IMR-90 (cell line): ENCODE measurements at places on chromosomes 6 and 20.

- peaks cover 4% of the 10 kb centered on the region for H3K4me1 ChIP-seq
- peak; percentile 37 for DNase-seq
- no peak overlapping the region for H3K4me3 ChIP-seq
- no peaks in the 10 kb centered on the region for H3K36me3 ChIP-seq
- H3K27ac ChIP-seq = no peak overlapping the region
- H3K27me3 ChIP-seq = no peaks in the 10 kb centered on the region
Observed at GRCh38 chr6:26028746-26029569, 58.3 kb upstream of the HFE start.

GRCh38 chr6:137976430-137976829, 109.4 kb downstream of the TNFAIP3 start:
- no peak for DNase-seq
- no peaks in the 10 kb centered on the region for H3K36me3 ChIP-seq
- peaks cover 11% of the 10 kb centered on the region for H3K27me3 ChIP-seq
- no peak overlapping the region for H3K4me3 ChIP-seq
- no peaks in the 10 kb centered on the region for H3K4me1 ChIP-seq

DNA sequence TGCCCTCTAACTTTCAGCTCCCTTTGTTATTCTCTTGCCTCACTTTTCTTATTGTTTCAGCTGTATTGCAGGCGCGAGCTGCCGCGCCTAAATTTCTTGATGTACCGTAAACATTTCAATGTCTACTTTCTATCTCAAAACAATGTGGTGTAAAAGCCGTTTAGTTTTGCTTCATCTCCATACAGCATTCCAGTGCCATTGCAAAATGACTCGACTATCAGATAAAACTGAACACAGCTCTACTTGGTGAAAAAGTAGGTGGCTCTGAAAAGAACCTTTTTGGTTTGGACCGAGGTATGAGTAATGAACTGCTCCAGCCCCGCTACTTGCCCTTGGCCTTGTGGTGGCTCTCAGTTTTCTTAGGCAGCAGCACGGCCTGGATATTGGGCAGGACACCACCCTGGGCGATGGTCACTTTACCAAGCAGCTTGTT, 74.6 kb downstream of the OR2B2 start:
- H3K36me3 ChIP-seq = no peaks in the 10 kb centered on the region
- peak overlapping the region; percentile 88 for H3K27ac ChIP-seq
- H3K27me3 ChIP-seq = no peaks in the 10 kb centered on the region
- H3K4me3 ChIP-seq = peak overlapping the region; percentile 60
- DNase-seq = peak; percentile 48
- H3K4me1 ChIP-seq = no peaks in the 10 kb centered on the region

- H3K4me3 ChIP-seq = no peak overlapping the region
- peaks cover 4% of the 10 kb centered on the region for H3K4me1 ChIP-seq
- H3K27me3 ChIP-seq = no peaks in the 10 kb centered on the region
- DNase-seq = no peak
Observed at GRCh38 chr6:87104667-87105066, 9.8 kb upstream of the CGA start.

- H3K27ac ChIP-seq = no peak overlapping the region
- DNase-seq = no peak
- H3K4me3 ChIP-seq = no peak overlapping the region
- H3K4me1 ChIP-seq = no peaks in the 10 kb centered on the region
- H3K27me3 ChIP-seq = no peaks in the 10 kb centered on the region
- no peaks in the 10 kb centered on the region for H3K36me3 ChIP-seq
Observed at GRCh38 chr6:21064756-21065340, 528.7 kb upstream of the SOX4 start.

- no peaks in the 10 kb centered on the region for H3K27me3 ChIP-seq
- no peaks in the 10 kb centered on the region for H3K36me3 ChIP-seq
- no peak overlapping the region for H3K27ac ChIP-seq
- H3K4me3 ChIP-seq = no peak overlapping the region
- no peak for DNase-seq
Observed at GRCh38 chr6:26152226-26153101, 65.2 kb downstream of the HFE start.
